ENCODE measurements at places on chromosomes 16 and 17.

DNA sequence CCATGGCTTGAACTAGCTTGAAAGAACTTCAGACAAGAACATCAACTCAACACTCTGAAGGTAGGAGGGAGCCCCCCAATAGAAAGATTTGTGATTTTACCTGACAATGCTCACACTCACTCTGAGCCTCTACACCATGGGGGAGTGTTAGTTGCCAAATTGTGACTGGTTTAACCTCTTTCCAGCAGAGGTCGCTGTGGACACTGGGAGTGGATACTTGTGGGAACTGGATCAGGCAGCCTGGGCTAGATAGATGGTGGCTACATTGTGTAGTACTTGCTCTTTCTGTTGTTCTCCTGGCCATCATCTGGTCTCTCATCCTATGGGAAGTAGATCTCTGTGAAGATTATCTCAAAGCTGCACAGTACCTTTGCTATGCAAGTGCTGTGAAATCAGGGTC is 2.9 kb downstream of the SMPD3 start:
- no peak for DNase-seq

- no peak for DNase-seq
These were observed 146.3 kb upstream of the AXIN2 start for GRCh38 chr17:65707780-65708179.

GRCh38 chr16:8679151-8679550 is 4.7 kb downstream of the ABAT start:
- DNase-seq, result no peak

GRCh38 chr16:68617734-68618133 is 27.4 kb upstream of the CDH3 start:
- DNase-seq, result no peak

DNA sequence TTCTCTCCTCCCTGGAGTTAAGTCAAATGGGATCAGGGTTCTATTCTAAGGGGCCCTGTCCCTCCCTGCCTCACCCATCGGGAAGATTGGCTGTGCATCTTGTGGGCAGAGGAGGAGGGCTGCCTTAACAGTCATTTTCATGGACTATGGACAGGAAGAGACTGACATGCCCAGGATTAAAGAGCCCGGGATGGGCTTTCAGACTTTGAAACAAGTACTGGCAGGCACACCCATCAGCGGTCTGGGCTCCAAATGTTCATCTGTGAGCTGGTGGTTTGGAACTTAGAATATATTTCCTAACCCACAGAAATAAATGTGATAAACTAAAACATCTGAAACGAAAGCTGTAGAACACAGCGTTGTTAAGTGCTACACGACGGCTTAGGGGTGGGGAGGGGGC is 6.5 kb downstream of the SLC6A4 start:
- no peak for DNase-seq

DNA sequence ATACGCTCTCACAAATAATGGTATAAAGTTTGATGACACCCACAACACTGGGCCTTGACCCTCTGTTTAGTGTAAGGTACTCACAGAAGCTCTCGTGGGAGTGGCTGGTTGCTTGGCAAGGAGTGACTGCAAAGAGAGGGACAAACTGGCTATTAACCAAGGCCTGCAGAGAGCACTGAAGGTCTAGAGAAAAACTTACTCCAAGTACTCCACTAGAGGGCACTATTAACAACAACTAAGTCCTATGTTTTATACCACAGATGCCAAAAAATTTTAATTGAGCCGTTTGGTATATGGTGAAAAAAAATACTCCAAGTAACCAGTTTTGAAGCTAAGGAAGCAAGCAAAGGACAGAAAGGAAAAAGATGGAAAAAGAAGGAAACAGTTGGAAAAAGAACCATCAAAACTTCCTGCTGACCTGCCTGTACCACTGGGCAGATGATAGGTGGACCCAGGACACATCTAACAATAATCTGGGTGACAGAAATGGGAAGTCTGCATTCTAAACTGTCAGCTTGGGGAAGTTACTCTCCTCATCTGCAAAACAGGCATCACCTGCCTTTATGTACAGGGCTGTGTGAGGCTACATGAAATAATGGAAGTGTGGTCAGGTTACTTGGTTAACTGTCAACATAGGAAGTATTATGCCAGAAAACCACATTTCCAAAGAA is 23.2 kb downstream of the DYNC1LI2 start:
- no peak for DNase-seq

DNA sequence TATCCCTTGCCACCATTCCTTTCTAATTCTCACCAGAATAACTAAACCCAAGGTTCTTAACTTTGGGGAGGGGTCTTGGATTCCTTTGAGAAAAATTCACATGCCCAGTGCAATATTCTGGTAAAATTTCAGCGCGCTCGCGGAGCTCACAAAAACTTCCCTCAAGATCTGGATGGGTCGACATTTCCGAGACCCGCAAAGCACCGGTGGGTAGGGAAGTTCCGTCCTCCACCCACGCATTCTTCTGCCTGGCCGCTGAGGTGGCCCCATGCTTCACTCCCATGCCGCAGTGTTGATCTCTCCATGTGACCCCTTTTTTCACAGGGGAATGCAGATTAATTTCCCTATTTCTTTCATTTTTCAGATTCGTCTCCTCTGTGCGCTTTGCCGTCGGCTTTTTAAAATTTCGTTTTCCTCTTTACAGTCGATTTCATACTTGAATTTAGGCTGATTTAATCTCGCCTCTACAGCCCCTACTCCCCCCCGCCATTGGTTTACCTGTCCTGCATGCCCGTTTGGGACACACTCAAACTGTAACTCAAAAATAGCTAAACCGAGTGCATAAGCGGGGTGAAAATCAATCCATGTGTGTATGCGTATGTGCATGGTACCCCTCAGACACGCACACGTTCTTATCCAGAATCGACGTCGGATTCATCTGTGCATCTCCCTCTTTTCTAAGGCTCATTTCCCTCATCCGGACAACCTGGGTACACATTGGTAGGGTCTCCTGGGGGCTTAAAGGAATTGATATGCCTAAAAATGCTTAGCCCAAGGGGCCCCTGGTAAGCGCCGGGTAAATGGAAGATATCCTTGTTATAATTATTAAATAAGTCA is 1.4 kb upstream of the SP6 start:
- DNase-seq, result no peak

GRCh38 chr16:69253870-69254341 is 57.2 kb upstream of the VPS4A start:
- no peak for DNase-seq

DNA sequence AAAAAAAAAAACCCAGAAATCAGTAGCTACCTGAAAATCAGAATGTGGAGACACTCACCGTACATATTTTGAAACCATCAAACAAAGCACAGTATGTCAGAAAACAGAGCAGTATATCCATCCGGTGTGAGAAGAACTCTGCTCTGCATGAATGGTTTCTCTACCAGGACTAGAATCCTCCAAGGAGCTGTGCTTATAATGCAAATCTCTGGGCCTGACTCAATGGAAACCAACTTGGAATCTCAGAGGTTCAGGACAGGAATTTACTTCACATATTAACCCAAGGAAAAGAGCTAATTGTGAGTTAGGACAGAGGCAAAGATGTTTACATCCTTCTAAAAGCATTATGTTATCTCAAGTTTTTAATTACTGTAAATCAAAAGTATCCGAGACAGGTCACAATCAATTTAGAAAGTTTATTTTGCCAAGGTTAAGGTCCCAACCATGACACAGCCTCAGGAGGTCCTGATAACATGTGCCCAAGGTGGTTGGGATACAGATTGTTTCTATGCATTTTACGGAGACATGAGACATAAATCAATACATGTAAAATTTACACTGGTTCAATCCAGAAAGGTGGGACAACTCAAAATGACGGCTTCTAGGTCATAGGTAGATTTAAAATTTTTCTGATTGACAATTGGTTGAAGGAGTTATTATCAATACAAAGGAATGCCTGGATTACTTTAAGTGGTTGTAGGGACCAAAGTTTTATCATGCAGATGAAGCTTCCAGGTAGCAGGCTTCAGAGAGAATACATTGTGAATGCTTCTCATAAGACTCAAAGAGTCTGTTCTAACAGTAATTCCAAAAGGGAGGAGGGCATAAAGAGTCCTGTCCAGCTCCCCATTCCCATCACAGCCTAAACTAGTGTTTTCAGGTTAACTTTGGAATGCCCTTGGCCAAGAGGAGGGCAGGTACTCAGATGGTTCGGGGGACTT is 164.1 kb downstream of the CDH8 start:
- no peak for DNase-seq

GRCh38 chr16:31080035-31080629 is 5.9 kb downstream of the ZNF646 start:
- no peak for DNase-seq

DNA sequence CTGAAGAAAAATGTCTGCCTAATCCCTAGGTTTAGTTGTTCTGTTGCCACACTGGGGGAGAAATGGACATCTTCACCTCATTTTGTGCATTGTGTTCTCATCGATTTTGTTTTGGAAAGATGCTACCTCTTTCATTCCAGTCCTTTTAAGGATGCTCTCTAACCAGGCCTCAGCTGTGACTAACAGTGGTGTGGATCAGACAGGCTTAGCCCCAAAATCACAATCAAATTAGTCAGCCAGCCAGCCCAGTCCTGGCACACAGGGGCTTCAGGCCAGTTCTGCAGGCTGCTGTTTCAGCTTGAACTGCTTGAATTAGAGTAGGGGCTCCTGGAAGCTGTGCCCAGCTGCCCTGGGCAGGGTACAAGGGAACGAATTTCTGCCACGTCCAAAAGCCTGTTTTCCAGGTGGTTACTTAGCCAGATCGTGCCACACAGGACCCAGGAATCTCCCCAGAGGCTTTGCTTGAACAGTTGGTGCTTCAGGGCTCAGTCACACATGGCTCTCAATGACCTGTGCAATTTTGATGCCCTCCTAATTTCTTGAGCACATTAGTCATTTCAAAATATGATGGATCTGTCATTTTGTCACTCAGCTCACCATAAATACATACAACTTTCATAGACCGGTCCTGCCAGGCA is 60.7 kb downstream of the CLEC16A start:
- DNase-seq, result no peak

- DNase-seq, result no peak
These were observed at the start of gene TMEM101 for GRCh38 chr17:44014437-44015172. Gene TMEM101, minus strand, starts transcription at chr17:44014963. Its CDS starts 11 bp downstream, at chr17:44014952.

DNA sequence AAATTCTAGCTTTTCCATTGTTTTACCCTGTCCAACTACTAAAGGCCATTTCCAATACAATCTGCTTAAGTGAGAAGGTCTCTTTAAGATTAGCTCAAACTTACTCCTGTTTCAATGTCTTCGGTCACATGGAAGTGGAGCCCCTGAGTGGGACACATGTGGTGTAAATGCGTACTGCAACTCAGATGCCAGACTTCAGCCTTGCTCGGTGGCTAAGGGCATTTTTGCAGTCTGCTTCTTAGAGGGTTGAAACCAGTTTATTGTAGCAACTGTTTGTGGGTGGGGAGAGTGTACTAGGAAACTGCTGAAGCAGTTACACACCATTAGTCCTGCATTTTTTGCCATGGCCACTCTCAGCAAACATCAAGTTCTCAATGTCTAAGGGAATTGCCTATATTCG is 140.6 kb downstream of the PARN start:
- DNase-seq, result no peak

DNA sequence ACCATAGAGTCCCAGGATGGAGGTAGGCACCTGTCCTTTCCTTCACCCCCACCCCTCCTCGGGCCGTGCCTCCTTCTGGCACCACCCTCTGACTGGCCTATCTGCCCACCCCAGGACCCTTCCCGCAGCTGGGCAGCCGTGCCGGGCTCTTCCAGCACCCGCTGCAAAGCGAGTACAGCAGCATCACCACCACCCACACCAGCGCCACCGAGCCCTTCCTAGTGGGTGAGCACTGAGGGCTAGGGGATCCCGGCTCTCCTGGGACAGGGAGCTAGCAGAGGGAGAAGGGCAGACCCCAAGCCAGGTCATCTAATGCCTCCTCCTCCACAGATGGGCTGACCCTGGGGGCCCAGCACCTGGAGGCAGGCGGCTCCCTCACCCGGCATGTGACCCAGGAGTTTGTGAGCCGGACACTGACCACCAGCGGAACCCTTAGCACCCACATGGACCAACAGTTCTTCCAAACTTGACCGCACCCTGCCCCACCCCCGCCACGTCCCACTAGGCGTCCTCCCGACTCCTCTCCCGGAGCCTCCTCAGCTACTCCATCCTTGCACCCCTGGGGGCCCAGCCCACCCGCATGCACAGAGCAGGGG is 7.8 kb downstream of the GALK1 start:
- DNase-seq, result no peak

- no peak for DNase-seq
These were observed 13.7 kb downstream of the CIBAR2 start for GRCh38 chr16:85098565-85098964.

DNA sequence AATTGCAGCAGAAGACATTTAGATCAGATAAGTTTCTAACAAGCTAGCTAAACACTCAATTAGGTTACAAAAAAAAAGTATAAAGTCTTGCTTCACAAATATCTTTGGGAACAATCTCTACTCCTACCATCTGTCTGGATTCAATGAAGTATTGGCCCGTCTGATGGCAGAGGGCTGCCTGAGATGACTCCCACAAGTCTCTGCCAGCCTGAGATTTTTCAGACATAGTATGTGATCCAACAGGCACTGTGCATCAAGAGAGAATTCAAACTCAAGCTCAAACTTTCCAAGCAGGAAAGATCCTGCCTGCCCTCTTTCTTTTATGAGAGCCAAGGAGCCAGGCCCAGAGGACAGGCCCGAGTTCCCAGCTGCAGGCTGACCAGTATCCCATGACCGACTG is 22.6 kb downstream of the SLC39A11 start:
- no peak for DNase-seq

DNA sequence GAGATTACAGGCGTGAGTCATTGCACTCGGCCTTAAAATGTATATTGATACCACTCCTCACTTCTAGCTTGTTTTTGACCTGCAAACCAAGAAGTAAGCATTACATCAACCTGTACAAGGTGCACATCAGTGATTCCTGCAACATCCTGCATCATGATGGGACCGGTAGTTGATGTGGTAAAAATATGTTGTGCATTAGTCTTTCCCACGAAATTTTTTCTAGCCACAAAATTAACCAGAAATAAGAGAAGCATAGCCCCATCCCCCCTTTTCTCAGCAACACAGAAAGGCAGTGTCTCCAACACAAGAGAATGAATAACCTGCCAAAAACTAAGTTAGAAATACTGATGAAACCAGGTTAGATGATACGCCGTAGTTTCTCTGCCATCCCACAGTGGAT is 21.1 kb upstream of the NSMCE1 start:
- DNase-seq, result no peak

DNA sequence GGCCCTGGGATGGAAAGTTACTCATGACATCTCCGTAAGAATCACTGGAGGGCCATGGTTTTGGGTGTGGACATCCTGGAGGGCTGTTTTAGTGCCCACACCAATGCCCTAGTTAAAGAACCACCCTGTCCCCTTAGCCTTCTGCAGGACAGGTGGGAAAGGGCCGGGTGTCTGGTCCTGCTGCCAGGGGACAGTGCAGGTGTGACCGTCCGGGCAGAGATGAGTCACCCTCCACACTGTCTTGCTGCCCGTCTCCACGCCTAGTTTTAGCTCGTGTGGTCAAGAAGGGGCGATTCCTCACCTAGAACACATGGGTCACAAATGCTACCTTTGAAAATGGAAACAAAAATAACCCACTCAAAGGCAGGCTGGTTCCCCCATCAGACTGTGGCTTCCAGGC is 17.0 kb downstream of the CEP295NL start:
- DNase-seq, result no peak

DNA sequence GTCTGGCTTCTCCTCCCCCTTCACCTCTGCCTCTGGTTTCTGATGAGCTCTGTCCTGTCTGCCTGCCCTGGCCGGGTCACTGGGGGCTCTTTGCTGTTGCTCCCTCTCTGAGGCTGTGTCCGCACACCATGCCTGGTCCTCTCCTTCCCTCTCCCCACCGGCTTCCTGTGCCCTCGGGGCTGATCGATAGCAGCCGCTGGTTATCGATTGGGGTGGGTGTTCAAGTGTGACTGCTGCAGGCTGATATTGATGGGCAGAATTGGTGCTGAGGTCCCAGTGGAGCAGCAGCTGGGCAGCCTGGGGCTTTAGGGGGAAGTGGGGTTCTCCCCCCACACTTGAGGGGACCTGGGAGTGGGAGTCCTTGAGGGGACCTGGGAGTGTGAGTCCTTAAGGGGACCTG is 16.4 kb downstream of the MRM1 start:
- DNase-seq, result no peak

All from vagina (tissue), 2 donors.